T1000 (cell line): ENCODE measurements at places on chromosomes 5 and 9.

DNA sequence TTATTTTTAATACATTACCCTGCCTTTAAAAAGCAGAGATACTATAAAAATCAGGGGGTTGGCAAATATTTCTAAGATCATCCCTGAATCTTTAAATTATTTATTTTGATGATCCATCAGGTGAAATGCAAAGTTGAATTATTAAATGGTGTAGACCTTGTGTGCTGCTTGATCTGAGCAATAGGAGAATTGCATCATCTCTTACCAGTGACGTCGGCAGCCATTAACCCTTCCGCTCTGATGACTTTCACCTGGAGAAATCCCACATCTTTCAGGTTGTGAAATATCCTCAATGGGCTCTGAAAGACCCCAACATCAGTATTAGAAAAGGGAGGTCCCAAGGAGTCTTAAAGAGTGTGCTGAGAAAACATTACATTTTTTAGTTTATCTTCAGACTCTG lies 270.2 kb downstream of the SLF1 start:
- no peak for DNase-seq

DNA sequence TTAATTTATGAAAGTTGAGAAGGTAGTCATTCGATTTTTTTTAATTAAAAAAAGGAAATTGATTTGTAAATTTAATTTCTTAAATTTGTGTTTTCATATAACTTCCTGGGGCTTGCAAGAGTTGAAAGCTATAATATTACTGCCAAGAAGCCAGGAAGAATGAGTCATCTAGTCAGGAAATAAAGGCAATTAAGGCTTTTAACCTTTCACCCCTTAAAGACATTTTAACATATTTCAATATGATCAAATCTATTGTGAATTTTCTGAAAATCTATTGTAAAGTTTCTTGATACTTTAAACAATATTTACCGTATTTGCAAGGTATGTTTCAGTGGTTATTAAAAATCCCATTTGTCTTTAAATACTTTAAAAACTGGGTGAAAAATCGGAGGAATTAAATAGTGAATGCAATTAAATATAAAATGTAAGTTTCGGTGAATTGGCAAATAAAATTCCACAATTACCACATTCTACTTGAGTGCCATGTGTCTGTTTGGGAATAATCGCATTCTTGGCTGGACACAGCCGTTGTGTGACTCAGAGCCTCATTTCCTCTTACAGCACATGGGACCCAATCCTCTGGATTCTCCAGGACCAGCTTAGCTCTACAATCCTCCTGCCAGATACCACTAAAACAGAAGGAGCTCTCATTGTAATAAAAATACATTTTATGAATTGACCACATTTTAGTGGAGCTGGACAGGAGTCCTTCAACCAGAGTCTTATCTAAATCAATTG lies 310.7 kb downstream of the HCN1 start:
- DNase-seq = peak; percentile 10

DNA sequence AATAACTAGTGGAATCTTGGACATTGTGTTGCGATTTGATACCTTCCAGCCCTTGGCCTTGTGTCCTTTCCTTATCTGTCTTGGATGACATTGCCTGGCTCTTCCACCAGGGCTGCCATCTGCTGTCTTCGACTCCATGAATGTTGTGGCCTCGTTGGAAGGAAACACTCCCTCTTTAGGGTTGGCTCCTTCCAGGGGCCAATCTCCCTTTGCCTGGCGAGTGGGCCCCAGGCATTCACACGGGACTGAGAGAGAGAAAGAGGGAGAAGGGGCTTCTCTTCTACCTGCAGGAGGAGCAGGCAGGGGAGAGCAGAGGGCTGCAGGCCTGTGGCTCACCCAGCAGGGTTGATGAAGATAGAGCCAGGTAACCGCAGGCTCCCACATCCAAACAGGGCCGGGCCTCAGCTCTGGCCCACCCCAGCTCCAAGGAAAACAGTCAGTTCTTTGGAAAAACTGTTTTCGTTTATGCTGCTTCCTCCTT lies 31.3 kb downstream of the FGF1 start:
- DNase-seq = no peak

- no peak for DNase-seq
These were observed 95.6 kb downstream of the NR6A1 start for GRCh38 chr9:124675261-124676158.

- no peak for DNase-seq
These were observed 10.9 kb upstream of the LCN15 start for GRCh38 chr9:136775191-136775590.

GRCh38 chr5:102289251-102289899 lies 6.7 kb downstream of the SLCO4C1 start:
- no peak for DNase-seq

- no peak for DNase-seq
These were observed 789 bp downstream of the DOK3 start for GRCh38 chr5:177508837-177509236.

- DNase-seq = no peak
These were observed at the start of gene CCDC192 for GRCh38 chr5:127702926-127703561. TSS of gene CCDC192 (plus strand) at chr5:127703391. CDS start at chr5:127703446, 55 bp downstream.

DNA sequence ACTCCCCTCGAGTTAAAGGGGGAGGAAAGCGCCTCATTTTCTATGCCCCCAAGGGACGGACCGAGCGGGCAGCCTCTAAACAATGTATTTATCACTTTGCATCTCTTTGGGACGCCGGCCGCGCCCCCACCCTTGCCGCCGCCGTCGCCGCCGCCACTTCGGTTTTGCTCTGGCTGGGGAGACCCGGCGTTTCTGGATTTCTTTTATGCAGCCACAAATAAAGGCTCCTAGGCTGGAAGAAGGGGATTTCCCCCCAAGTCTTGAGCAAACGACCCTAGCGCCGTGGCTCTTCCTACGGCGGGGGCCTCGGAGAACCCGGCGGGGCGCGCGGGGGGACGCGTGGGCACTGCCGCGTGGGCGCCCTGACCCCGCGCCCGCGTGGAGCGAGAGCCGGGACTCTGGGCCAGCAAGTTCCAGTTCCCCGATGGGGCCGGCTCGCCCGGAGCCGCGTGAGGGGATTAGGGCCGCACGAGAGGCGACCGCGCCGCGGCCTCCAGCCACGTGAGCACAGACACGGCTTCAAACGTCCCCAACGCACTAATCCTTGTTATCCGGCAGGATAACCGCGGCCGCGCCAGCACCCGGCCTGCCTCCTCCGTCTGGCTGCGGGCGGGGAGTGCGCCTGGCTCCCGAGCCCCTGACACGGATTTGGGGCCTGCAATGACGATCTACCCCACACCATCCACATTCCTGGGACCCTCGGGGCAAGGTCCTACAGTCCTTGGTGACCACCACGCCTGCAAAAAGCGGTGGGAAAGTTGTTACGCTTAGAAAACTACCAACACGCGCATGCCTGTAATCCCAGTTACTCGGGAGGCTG lies 7.9 kb upstream of the NEUROG1 start:
- DNase-seq = no peak

GRCh38 chr9:120931231-120932085 lies 4.9 kb upstream of the TRAF1 start:
- no peak for DNase-seq

DNA sequence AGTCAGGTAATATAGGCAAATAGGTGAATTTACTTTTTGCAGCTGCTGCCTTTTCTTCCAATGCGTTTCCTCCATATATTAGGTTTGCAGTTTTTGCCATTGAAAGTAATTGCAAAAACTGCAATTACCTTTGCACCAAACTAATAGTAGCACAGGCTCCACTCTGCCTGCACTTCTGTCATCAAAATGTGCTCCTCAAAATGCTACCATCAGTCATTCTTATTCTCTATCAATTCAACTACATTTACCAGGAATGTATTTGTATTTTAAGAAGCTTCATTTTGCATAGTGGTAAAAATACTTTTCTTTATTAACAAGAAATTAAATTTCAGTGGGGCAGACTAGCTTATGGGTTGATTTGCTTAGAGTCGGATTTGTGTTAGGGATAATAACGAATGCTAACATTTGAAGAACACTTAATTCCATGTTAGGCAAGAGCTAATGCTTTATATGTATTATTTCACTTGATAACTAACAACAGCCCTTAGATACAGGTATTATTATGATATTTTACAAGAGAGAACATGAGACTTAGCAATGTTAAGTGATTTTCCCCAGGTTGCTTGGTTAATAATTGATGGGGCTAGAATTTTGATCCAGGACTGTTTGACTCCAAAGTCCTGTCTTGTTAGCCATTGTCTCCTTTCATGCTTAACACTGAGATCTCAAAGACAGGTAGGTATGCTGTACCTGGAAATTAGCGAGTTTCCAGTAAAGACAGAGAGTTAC lies 300.4 kb downstream of the MAN2A1 start:
- no peak for DNase-seq

- DNase-seq = peak; percentile 27
These were observed 57.3 kb upstream of the C6 start for GRCh38 chr5:41270423-41271251.

- DNase-seq = no peak
These were observed 48.3 kb upstream of the UBAC1 start for GRCh38 chr9:136009516-136009915.

- no peak for DNase-seq
These were observed 288.7 kb downstream of the DOCK8 start for GRCh38 chr9:503326-503725.

GRCh38 chr9:105344283-105344682 lies 99.8 kb downstream of the SLC44A1 start:
- DNase-seq = no peak

GRCh38 chr5:93512799-93513198 lies 68.2 kb downstream of the NR2F1-AS1 start:
- no peak for DNase-seq

- DNase-seq = no peak
These were observed 3.0 kb downstream of the N4BP3 start for GRCh38 chr5:178116143-178116885.

DNA sequence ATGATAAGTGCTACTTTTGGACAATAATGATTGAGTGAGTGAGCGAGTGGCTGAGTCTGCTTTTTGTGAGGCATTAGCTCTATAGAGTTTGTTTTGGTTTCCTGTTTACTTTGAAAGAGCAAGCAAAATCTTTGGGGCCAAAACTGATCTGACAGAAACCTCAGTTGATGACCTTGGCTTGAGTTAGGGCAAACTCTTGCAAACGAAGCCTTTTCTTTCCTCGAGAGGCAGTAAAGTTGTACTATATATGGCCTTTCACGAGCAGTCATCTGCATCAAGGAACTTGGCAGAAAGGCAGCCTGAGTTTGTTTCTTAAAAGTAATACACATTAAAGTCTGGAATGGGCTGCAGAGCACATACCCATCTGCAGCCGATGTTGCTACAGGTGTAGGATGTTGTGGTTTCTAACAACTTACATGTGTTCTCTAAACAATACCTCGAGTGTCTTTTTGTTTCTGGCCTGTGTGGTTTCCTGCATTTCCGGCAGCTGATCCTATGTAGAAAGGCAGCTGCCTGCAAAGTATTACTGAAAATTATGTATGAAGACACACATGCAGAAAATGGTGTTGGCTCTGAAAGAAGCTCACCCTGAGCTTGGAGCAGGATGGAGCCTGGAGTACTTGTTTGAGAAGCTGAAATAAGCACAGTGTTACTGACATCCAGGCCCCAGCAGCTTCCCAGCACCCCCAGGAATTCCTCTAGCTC lies 60.8 kb downstream of the FOXD1 start:
- DNase-seq = no peak

GRCh38 chr5:142079306-142079721 lies 29.3 kb upstream of the NDFIP1 start:
- no peak for DNase-seq

GRCh38 chr5:169169783-169170182 lies 131.2 kb downstream of the SLIT3 start:
- no peak for DNase-seq

DNA sequence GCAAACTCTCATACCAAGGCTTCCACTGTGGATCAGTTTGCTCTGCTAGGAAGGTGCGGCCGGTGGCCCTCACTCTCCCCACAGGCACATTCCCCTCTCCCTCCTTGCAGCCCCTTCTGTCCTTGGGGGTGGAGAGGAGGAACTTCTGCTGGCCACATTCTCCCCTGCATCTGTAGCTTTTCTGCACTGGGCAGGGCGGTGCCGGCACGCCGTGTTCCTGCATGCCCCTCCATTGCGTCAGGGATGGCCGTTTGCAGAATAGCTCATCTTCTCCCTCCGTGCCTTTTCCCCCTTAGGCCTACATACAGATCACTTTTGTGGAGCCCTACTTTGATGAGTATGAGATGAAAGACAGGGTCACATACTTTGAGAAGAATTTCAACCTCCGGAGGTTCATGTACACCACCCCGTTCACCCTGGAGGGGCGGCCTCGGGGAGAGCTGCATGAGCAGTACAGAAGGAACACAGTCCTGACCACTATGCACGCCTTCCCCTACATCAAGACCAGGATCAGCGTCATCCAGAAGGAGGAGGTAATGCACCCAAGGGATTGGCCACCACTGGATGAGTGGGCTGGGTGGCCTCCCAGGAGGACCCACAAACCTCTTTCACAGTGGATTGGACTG lies 231.5 kb downstream of the DOCK8 start:
- no peak for DNase-seq

- no peak for DNase-seq
These were observed 112.3 kb upstream of the WWC1 start for GRCh38 chr5:168179192-168179593.

GRCh38 chr5:164475339-164475977 lies 970.0 kb downstream of the MAT2B start:
- DNase-seq = no peak

DNA sequence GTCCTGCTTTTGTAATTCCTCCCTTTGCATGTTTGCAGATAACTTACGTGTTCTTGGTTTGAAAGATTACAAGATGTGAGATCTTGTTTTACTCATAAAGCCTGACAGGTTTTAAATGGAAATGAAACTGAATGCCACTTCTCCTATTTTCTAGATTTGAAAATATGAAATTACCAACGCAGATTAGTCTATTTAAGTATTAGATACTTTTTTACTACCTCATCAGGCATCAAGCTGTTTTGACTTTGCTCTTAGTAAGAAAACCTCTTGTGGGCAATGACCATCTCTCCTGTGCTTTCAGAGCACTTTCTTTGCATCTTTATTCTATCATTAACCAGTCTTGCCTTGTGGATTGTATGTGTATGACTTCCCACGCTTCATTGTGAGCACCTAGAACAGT lies 3.5 kb downstream of the DMXL1 start:
- no peak for DNase-seq

DNA sequence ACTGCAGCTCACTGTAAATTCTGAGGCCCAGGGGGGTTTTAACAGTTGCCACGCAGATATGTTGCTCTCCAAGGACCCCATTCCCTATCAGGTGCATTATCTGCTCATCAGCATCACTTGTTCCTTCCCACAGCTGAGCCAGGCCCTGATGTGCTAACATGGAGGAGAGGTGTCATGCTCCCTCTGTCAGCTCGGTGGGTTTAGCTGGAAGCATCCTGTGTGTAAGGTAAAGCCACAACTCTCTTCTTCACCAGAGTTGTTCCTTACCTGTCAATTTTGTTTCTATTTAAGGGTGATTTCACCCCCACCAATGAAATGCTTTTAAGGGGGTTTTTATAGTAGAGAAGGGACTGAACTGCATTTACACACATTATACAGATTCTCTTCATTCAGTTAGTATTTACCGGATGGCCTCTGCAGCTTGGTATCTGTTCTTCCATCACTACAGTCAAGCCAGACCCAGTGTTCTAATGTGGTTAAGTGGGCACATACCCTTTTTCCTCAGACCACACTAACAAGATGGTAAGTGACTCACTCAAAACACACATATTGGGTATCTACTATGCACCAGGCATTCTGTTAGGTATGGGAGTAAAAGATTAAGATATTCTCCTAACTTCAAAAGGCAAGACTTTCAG lies 205.4 kb downstream of the DCP2 start:
- DNase-seq = no peak

- DNase-seq = no peak
These were observed 721 bp downstream of the GIN1 start for GRCh38 chr5:103119070-103119764.
